Esophagus mucosa (tissue), 1 donor: ENCODE measurements at places on chromosomes 1 and 21.

GRCh38 chr1:116712510-116712909, 41.7 kb upstream of the CD2 start:
- no peak for ATAC-seq

- ATAC-seq, result no peak
Observed at GRCh38 chr1:108124622-108125311, 75.4 kb downstream of the SLC25A24 start.

- ATAC-seq, result no peak
Observed at GRCh38 chr1:53735681-53736080, 3.3 kb downstream of the GLIS1 start.

DNA sequence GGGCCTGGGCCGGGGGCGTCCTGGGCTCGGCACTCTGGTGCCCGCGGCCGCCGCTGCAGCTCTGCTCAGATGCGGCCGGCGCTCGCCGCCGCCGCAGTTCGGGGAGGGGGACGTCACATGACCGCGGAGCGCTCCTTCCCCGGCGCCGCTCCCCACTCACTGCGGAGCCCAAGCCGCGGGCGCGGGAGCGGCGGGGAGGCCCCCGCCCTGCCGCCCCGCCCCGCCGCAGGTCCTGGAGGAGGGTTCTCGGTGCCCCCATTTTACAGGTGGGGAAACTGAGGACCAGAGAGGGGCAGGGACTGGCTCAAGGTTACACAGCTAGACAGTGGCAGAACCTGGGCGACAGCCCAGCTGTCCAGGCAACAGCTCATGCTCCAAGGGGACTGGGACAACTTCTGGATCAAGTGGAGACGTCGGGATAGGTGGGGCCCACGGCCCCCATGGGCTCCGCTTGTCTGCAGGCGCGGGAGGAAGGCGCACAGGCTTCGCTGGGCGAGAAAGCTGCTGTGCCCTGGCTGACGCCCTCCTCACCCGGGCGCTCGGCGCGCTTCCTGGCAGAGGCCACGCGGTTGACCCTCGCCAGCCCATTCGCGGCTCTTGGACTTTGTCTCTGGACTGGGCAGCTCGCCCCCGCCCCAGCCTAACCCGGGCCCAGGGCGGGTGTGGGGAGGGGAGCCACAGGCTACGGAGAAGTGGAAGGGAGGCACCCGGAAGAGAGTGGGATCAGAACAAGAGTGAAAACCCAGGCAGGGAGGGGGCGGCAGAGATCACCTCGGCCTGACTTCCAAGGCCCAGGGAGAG, at the start of gene RAP1GAP:
Gene RAP1GAP (minus strand): TSS at position 100 of the 801 bp plus-strand sequence. CDS start 49,325 bp downstream, outside the sequence.
- ATAC-seq, result peak; percentile 51

DNA sequence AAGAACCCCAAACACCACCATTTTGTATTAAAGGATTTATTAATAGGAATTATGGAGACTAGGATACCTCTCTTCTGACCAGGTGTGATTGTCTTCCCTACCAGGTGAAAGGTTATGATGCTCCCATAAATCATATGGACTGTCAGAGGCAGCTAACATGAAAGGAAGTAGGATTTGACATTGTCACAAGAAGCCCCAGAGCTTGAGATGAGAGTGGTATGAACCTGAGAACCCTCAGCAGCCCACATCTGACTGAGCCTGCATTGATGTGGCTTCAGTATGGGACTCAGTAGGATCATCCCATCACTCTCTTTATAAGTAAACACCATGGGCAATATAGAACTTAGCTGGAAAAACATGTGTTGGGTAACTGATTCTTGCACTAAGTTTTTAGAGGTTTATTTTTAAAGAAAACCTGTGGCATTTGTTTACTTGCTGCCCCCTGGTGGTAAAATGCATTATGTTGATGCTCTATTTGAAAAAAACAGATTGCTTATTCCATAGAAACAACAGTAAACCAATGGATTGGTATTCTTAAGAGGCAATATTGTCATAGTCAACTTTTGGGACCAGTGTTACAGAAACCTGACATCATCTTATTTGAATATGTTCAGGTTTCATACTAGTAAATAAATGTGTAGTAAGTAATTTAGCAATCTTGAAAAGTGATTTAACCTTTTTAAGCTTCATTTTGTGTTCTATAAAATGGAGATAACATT, 16.6 kb upstream of the CACYBP start:
- no peak for ATAC-seq

DNA sequence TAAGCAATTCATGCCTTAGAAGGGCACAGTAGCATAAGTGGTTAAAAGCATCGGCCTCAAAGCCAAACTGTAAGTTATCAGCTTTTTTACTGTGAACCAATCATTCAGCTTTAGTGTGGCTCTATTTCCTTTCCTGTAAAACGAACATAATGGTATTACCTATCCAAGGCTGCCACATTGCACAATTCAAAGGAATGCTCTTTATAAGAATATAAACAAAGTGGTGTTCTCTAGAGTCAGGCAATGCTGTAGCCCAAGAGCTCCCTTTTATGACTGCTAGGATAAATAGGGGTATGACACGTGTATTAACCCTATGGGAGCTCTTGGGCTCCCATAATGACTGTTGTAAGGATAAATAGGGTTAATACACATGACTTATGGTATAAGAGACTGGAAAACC, 25.4 kb downstream of the INTS7 start:
- ATAC-seq, result no peak

DNA sequence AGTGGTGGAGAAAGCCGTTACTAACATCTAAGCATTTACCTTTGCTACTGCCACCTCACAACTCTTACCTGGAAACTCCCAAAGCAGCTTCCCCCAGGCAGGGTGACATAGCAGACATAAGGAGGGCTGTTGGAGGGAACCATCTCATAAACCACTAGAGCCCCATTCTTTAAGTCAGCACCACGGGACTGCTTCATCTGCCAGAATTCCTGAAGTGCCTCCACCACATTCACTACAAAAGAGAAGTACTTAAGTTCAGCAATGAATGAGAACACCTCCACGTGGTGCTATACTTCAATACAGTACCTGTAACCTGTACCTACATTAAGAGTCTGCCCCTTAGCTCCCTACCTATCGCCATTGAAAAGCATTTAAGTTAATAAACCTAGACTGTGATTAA, 10.3 kb downstream of the LIX1L start:
- no peak for ATAC-seq

GRCh38 chr1:210848474-210848873, 285.5 kb downstream of the KCNH1 start:
- no peak for ATAC-seq

DNA sequence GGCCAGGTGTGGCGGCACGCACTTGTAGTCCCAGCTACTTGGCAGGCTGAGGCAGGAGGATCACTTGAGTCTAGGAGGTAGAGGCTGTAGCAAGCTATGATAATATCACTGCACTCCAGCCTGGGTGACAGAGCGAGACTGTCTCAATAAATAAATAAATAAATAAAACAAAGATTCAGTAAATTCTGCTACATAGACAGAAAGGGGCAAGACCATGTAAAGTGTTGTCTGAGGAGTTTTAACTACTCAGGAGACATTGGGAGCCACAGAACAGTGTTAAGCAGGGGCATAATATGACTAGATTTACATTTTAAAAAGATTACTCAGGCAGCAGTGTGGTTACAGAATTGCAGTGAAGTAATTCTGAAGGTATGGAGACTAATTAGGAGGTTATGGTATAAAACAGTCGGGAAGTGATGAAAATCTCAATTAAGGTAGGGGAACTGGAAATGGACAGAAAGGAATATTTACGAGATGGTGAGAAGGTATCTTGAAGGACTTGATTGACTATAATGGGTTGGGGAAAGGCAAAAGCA, 94.7 kb downstream of the ATP1B1 start:
- ATAC-seq, result no peak

- no peak for ATAC-seq
Observed at GRCh38 chr1:232792949-232793348, 12.3 kb upstream of the MAP10 start.

DNA sequence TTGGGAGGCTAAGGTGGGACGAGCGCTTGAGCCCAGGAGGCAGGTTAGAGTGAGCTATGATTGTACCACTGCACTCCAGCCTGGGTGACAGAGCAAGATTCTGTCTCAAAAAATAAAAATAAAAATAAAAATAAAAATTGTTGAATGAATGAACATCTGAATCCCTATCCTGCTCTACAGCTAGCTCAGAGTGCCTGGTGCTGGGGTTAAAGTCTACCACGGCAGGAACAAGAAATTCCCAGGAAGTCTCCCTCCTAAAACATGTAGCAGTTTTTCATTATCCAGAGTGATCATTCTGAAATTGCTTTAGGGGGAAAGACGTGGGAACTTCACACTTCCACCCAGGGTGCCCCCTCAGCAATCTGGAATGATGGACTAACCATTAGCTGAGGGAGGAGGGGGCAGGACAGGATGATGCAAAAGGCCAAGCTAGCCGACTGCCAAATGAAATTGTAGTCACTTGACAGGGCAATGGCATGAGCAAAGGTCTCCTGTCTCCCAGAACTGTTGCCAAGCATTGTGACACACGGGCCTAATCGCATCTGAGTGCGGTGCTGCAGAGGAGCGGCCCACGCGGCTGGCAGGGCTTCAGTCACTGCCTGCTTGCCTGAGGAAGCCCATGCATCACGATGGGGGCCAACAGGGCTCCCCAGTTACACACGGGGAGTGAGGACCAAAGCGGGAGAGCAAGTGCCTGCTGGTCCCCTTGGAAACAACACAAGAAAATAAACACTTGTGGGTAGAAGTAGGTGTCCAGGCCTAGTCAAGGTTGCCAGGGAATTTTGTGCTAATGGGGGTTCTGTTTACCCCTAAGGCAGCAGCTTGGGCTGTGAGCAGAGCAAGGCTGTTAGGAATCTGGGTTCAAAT, 85.7 kb downstream of the NENF start:
- ATAC-seq, result peak; percentile 52

- peak; percentile 45 for ATAC-seq
Observed at GRCh38 chr1:179079113-179079761, 2.6 kb upstream of the TOR3A start.

GRCh38 chr21:26365849-26366248, 195.3 kb upstream of the APP start:
- peak; percentile 60 for ATAC-seq

GRCh38 chr21:34843562-34843961, 174.8 kb downstream of the CLIC6 start:
- no peak for ATAC-seq

DNA sequence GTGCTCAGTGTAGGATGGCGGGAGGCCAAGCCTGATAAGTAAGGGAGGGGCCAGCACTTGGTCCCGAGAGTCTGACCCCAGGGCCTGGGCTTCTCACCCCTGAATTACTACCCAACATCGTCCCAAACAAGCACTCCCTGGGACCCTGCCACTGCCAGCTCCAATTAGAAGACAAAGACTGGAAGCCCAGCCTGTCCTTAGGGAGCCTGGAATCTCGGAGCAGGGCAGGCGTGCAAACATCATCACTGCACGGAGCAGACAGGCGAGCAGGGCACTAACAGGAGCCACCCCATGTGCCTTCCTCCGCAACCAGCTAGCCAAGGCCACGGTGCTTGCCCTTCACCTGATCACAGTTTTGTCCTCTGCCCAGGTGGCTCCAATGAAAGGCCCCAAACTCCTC, 23.2 kb downstream of the KCNAB2 start:
- ATAC-seq, result no peak

- no peak for ATAC-seq
Observed at GRCh38 chr1:208291923-208292711, 47.9 kb upstream of the PLXNA2 start.

DNA sequence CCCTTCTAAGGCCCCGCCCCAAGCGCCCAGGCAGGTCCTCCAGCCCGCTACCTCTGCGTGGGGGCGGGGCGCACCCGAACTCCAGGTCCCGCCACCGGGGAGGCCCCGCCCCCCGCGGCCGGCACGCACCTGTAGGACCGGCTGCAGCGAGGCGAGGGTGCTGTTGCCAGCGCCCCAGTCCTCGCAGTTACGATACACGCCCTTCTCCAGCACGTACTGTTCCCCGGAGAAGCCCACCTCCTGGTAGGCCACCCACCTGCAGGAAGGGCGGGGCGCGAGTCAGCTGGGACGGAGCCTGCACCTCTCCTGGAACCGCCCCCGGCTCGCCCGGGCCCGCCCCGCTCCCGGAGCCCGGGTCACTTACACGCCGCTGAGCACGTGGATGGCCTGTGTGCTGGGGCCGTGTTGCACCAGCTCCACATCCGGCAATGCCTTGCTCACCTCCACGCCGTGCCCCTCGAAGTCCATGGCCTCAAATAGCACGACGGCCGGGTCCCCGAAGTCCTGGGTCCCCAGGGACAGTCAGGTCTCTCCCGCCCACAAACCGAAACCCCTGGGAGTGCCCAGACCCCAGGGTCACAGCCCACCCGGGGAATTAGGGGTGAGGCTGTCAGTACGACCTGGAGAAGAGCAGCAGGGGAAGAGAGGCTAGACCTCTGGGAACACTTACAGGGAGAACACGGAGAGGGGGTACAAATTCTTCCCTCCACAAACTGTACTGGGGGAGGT, 17.3 kb downstream of the CRYBG2 start:
- ATAC-seq, result peak; percentile 93

- ATAC-seq, result no peak
Observed at GRCh38 chr1:104190821-104191220, 441.1 kb downstream of the AMY1C start.

DNA sequence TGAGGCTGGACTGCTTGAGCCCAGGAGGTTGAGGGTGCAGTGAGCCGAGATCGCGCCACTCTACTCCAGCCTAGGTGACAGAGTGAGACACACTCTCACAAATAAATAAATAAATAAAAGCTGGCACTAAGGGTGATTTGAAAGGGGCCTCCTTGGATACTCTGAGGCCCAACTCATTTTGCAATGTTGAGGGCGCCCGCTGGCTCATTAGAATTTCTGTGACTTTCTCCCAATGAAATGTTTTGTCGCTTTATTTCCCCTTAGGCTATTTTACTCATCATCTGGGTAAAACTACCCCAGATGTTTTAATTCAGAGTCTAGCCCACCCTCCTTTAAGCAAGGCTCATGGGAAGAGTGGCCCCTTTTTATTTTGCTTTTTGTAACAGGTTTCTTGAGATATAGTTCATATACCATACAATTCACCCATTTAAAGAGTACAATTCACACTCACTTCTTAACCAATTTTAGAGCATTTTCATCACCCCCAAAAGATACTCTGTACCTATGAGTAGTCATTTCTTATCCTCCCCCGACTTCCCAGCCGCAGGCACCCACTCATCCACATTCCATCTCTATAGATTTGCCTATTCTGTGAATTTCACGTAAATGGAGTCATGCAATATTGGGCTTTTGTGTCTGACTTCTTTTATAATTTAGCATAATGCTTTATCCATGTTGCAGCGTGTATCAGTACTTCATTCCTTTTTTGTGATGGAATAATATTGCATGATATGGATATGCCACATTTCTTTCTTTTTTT, 259.1 kb downstream of the KAZN start:
- ATAC-seq, result no peak

DNA sequence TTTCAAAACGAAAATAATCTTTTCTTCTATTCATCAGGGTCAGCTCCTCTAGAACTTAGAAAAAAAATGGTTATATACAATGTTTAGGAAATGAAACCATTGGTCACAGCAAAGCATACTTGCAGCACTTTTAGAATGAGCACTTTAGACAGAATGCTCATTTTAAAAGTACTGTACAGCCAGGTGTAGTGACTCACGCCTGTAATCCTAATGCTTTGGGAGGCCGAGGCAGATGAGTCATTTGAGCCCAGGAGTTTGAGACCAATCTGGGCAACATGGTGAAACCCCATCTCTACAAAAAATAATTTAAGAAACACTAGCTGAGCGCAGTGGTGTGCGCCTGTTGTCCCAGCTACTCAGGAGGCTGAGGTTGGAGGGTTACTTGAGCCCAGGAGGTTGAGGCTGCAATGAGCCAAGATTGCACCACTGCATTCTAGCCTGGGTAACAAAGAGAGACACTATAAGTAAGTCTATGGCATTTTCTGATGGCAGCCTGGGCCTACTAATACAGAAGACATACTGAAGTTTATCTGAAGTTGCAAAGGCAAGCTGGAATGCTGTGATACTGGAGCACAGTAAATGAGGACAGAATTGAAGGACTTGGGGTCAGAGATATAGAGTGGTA, 48.9 kb upstream of the ZNF326 start:
- peak; percentile 81 for ATAC-seq

GRCh38 chr1:221366495-221367110, 375.3 kb downstream of the DUSP10 start:
- no peak for ATAC-seq
